ENCODE measurements at places on chromosomes 16 and 17.

DNA sequence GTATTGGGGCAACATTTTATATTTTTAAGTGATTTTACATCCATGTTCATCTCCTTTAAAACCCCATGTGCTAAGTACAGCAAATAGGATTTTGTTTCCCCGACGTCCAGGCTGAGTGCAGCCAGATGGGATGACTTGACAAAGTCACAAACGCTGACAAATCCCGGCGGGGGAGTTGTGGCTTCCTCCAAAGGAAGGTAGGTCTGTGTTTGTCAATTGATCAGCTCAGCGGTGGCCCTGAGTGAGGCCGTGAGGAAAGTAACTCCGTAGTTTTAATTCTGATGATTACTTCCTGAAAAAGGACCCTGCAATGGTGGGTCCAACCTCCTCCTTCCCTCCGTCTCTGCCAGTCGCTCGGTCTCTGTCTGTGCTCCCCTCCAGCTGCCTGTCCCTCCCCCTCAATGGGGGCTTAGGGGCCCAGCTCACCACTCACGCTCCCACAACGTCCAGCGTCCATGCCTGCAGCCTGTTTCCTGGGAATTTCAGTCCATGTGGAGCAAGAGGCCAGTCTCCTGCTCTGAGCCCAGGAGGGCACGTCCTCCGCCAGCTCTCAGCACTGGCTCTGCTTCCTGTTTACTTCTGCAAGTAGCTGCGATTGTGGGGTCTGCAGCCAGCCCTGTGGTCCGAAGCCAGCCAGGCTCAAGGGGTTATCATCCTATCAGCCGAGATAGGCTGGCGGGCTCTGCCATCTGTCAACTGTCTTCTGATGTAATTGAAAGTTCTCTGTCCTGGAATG is 209.4 kb upstream of the FOXF1 start:
- DNase-seq = no peak

DNA sequence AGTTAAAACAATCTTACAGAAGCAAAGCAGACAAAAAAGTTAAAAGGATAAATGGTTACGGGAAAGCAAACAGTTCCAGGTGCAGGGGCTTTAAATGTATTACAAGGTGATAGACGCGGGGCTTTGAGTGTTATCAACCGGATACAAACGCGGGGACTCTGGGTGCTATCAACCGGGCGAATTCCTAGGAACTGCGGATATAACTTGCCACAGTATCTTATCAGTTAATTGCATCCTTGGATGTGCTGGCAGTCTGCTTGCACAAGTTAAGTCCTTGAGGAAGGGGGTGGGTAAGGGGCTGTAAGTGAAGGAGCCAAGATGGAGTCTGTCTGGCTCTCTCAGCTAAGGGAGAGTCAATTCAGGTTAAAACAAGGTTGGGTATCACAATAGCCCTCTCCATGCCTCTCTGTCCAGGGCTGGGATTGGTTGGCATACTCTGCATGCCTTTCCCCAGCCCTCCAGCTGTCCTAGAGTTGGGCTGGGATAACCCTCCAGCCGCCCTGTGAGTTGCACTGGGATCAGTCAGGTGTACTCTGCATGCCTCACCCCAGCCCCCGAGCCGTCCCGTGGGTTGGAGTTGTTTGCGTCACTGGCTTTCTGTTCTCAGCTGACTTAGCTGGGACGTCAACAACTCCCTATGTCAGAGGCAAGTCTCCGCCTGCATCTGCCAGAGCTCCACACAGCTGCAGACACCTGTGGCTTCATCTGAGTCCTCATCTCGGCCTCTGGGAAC is 40.9 kb downstream of the TMEM235 start:
- peak; percentile 37 for DNase-seq

- no peak for DNase-seq
Measured at GRCh38 chr16:20181416-20181815, 107.7 kb upstream of the GPR139 start.

DNA sequence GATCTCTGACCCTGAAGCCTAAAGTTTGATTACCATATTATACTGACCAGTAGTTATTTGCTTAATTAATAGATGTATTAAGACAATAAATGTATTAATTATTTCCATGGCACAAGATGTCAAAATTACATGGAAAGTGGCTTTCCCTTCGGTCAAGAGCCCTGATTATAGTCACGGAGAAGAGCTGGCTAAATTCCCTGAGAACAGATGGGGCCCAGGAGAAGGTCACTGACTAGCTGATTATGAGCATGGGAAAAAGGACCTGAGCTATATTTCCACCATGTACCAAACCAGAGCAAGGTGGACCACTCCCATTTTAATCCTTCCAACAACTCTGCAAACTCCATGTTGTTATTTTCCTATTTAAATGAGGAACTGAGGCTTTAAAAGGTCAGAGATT is 12.9 kb upstream of the MYO18A start:
- no peak for DNase-seq

- no peak for DNase-seq
Measured at GRCh38 chr16:30004811-30005242, 6.0 kb downstream of the DOC2A start.

DNA sequence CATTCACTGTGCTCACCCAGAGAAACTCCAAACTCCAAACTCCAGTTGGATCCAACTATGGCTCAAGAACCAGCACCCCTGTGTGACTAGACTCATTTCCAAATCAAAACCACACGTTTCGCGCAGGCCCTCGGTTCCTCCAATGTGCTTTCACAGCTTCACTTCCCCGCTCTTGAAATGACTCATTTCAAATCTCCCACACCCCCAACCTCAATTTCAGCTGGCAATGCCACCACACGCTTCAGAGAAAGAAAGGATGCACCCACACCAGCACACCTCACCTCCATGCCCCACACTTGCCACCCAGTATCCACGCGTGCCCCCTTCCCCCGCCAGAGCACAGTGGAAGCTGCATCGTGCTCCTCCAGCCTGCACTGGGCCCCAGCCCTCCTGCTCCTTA is 9.0 kb downstream of the TMEM92 start:
- DNase-seq = no peak

DNA sequence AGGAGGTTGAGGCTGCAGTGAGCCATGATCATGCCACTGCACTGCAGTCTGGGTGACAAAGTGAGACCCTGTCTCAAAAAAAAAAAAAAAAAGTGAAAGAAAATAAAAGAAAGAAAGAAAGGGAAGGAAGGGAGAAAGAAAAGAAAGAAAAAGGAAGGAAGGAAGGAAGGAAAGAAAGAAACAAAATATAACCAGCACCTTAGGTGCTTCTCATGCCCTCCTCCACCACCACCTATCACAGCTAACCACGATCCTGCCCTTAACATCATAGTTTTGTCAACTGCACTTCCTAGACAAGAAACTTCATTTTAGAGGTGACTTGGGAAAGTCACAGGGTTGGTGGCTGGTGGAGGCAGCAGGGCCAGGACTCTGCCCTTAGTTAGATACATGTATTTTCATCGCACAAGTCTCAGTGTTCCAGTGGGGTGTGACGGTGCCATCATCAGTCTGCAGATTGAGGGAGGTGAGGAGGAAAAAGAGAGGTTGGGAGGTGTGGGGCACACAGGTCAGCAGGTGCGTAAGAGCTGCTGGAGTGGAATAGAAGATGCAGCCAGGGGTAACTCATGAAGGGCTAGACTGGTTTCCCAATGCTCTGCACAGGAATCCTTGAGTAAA is 10.0 kb downstream of the SUPT4H1 start:
- DNase-seq = no peak

DNA sequence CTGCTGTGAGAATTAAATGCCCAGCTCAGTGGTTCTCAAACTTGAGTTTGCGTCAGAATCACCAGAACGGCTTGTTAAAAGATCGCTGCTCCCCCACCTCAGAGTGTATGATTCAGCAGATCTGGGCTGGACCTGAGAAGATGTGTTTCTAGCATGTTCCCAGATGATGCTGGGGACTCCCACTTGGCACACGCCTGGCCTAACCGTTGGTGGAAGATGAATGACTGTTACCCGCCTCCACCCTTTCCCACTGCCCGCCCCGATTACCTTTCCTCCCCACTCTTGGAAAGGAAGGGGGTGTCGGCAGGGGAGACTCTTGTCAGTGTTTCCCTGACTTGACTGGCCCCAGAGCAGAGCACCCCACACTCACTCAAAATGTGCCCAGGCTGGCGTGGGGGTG is 29.3 kb upstream of the ABCC3 start:
- DNase-seq = no peak

GRCh38 chr16:15855704-15856003 is 1.2 kb downstream of the MYH11 start:
- no peak for DNase-seq

- DNase-seq = no peak
Measured at GRCh38 chr16:85430523-85431421, 182.3 kb upstream of the GSE1 start.

DNA sequence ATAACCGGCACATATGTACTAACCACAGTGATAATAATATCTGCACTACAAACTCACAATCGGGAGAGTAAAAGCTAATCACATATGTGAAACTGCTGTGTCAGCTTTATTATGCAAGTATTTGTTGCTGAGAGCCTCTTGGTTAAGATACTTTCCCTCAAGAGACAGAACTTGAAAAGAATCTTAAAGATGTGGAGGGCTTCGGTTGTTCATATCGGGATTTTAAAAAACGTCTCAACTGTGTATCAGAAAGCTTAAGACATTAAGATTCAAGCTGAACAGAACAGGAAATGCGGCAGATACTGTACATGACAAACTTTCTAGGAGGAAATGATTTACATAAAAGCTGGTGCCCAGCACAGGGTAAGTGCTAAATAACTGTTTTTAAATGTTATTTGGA is 27.5 kb upstream of the HLF start:
- no peak for DNase-seq

GRCh38 chr16:48323783-48324775 is 61.1 kb downstream of the SIAH1 start:
- DNase-seq = no peak

DNA sequence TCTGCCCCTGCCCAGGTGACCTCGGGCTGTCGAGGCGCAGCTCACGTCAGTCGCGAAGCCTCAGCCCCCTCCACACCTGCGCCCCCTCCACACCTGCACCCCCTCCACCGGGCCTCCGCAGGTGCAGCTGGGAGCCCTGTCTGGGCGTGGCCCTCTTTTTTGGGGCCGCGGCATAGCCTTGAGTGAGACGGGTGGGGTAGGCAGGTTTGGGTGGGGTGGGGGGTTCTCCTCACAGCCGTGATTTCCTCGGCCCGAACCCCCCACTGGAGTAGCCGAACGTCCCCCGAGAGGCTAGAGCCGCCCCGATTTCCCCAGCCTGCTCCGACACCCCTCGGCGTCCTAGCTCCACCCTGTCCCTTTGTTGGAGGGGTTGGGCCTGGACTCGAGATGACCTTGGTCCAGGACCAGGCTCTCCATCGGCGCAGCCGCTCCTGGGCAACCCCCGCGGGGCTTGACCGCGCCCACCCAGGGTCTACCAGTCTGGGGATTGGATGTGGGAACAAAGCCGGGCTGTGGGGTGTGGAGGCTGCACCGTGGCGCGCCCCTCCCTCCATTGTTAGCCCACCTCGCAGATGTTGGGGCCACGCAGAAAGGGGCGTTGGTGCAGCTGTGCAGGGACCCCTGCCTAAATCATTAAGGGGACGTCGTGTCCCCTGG is 626 bp downstream of the TUBB3 start:
- DNase-seq = no peak

DNA sequence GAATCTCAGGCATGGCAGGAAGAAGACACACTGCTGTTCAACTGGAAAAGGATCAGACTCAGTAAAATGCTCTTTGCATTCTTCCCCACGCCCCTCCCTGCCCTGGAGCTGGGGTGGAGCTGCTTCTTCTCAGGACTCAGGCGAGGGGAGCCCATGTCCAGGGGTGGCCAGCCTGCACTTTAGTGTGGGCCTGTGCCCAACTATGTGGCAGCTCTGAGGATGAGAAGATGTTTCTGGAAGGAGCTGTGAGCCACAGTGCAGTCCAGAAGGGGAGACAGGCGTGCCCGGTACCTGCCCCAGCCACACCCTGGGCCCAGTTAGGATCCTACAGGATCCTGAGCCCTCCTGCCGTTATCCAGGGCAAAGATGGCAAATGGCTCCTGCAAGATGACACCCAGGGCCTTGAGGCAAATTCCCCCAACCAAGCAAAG is 120.3 kb downstream of the ANKRD11 start:
- DNase-seq = no peak

GRCh38 chr16:12087901-12088421 is 111.4 kb downstream of the SNX29 start:
- no peak for DNase-seq

GRCh38 chr16:85687651-85688471 is 893 bp downstream of the GINS2 start:
- DNase-seq = no peak

DNA sequence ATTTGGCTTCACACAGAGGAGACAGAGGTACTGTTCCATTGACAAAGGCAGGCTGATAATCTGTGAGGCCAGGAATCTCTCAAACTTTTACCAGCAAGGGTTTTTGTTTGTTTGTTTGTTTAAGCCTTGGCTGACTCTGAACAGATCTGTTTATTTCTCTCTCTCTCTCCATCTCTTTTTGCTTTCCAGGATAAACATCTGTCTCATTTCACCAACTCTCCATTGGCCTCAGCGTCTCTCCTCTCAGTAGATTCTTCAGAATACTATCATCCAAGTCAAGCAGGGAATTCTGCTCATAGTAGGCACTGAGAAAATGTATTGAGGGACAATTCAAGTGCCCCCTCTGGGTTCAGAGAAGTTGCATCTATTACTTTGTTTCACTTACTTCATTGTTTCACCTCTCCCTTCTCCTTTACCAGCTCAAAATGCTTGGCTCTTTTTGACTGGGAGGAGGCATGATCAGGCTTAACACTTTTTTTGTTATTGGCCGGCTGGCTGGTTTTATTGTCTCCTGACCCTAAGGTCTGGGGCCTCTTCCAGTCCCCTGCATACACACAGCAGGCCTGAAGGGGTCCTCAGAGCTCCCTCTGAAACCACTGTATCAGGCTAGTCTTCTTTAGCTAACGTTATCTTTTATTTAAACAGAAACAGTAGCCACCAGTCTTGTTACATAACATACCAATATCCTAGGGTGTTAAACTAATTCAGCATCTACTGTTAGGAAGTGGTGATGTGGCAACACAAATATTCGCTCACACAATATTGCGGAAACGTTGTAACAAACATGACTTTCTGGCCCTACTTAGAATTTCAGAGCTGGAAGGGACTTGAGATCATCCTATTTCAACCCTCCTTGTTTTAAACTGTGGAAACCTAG is 2.0 kb upstream of the YPEL2 start:
- DNase-seq = peak; percentile 24

GRCh38 chr16:85407-85782 is 7.4 kb downstream of the MPG start:
- DNase-seq = no peak
